ENCODE measurements at places on chromosomes 7 and 10.

- DNase-seq = no peak
These were observed 64.1 kb downstream of the CAV1 start for GRCh38 chr7:116588641-116589594.

DNA sequence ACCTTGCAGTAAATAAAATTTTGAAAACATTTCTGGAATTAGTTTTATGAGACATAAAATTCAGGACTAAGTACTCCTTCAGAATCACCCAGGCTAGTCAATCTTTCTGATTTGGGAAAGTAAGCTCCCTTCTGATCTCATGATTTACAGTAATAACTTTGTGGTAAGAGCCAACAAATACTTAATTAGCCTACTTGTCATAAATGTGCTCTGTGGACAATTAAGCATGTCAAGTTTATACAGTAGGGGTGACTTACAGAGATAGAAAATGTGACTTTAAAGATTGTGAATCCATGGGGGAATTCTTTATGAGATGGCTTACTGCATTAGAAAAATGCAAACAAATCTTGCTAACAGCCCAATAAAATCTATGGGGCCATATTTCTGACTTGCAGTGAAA is 616.9 kb upstream of the GHITM start:
- DNase-seq = no peak

DNA sequence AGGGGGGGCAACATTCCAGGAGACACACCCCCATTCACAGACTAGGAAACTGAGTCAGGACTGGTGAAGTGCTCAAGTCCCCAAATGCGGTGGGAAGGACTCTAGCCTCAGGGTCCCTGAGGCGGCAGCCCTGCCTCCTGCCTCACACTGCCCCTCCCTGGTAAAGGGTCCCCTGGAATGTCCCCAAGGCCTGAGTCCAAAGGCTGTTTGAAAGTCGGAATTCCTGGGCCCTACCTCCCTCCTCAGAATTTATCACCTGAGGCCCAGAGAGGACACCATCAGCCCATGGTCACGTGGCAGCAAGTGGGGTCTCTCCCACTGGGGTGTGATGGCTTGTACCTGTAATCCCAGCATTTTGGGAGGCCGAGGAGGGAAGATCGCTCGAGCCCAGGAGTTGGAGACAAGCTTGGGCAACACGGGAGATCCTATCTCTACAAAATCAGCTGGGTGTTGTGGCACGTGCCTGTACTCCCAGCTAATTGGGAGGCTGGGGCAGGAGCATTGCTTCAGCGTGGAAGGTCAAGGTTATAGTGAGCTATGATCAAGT is 110.3 kb upstream of the TNRC18 start:
- DNase-seq = no peak

DNA sequence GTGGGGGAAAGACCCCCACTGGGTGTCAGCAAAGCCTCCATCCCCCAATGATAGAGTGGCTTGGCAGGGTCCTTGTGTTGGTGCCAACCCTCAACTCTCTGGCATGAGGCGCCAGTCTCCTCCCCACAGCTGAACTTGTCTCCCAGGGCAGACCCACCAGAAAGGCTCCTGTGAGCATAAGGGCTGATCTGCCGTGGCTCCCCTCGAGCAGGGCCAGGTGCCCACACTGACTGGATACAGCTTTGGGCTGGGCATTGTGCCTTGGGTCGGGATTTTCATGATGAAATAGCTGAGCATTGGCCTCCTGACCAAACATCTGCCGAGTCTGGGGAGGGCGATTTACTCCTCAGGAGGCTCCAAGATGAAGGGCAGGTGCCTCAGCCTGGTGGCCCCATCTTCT is 68.1 kb upstream of the NPTX2 start:
- no peak for DNase-seq

GRCh38 chr7:132577206-132578049 is 1.2 kb upstream of the PLXNA4 start:
- no peak for DNase-seq

DNA sequence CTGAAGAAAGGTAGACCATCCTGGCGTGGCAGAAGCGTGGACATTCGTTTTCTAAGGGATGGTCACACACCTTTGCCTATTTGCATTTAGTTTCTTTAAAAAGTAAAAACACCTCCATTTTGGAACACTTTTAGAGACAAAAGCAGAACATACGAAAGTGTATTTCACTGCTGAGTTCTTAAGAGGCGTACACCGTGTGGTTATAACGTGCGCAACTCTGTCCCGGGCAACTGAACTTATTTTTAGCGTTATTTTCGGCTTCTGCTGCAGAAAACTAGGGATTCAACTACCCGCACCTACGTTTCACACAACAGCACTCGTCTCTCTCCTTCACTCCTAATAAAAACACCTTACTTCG is 557 bp upstream of the LSM8 start:
- no peak for DNase-seq

GRCh38 chr7:132877573-132877972 is 204.3 kb downstream of the CHCHD3 start:
- DNase-seq = no peak

GRCh38 chr10:63696205-63696604 is 175.0 kb downstream of the REEP3 start:
- no peak for DNase-seq

DNA sequence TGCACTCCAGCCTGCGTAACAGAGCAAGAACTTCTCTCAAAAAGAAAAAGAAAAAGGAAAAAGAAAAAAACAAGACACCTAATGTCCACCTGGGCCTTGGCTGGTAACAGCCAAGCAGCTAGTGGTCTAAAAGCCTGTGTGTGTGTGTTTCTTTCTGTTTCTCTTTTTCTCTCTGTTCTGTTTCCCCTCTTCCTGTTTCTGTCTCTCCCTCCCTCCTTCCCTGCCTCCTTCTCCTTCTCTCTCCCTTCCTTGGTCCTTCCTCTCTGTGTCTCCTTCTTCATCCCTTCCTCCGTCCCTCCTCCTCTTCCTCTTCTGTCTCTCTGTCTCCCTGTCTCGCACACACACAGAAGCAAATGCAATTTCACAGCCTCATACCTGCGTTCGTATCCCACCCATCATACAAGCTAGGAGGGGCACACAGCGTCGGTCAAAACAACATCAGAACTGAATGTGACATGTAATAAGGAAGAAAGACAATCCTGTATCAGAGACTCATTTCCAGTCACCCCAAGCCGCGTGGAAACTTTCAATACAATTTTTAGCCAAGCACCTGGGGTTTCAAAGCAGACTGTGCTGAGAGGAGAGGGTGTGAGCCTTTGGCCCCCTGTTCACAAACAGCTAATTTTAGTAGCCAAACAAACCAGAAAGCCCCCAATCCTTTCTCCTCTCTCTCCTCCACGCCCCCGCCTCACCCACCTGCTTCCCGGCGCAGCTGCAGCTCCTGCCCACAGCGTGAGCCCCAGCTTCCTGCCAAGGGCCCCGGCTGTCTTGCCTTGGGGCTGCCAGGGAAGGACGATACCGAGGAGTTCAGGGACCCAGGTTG is 50.2 kb upstream of the GNA12 start:
- no peak for DNase-seq

GRCh38 chr7:106092204-106092603 is 19.9 kb downstream of the SYPL1 start:
- no peak for DNase-seq

DNA sequence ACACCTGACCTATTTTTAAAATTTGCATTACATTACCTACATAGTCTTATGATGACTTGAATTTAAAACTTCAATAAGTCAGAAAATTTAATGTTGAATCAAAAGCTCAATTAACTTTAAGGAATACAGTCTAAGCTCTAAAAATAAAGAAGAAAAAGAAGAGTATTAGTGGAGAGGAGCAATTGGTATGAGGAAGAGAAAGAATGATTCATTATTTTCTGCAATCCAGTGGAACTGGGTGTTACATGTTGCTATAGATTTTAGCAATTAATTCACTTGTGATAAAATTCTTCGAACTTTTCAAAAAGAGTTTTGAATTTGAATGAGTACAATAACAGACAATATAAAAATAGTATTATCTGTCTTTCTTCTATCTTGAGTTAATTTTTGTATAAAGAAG is 158.9 kb upstream of the POT1 start:
- DNase-seq = no peak

- DNase-seq = no peak
These were observed 35.8 kb downstream of the CRCP start for GRCh38 chr7:66150471-66150870.

DNA sequence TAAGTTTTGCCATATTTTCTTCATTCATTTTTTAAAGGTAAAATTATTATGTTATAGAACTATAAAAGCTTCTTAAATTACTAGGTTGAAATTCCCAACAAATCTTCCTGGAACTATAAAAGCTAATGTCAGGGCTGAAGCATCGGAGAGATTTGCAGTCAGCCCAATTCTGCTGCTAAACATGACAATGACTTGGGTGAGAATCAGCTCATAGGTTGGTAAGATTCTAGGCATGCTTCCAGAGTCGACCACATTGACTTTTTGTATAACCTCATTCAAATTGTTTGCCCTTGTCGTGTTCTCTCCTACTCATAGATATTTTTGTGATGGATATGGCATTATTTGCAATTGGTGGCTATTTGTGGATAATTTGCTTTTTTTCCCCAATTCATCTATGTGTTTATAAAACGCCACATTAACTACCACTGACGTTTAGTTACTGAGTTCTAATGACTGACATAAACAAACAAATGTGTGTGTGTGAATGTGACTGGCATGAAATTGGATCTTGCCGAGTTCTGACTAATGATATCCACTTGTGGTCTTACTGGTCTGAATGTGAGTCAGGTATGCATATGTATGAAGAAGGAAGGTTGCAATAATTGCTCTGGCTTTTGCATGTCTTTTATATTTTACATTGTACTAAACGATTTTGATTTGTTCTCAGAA is 579.8 kb downstream of the PARD3 start:
- no peak for DNase-seq

- DNase-seq = no peak
These were observed 3.0 kb downstream of the TBX20 start for GRCh38 chr7:35250941-35251340.

DNA sequence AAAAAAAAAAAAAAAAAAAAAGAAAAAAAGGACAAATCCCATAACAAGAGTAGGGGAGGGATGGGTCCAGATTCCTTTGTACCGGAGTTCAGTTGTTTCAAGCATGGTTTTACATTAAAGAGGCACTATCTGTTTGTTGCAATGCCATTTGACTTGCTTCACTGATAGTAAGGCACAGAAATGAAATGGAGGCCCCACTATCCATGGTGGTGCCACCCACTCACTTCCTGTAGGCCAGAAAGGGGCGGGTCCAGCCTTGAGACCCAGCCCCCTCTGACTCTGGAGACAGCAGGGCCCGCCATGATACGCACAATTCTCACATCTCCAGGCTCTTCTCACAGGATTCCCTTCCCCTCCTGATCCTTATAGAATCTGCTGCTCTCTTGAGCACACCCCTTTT is 100.0 kb downstream of the CLEC2L start:
- DNase-seq = no peak

GRCh38 chr10:3756360-3756740 is 28.7 kb downstream of the KLF6 start:
- DNase-seq = no peak

GRCh38 chr10:6208799-6209235 is 6.1 kb downstream of the PFKFB3 start:
- no peak for DNase-seq

DNA sequence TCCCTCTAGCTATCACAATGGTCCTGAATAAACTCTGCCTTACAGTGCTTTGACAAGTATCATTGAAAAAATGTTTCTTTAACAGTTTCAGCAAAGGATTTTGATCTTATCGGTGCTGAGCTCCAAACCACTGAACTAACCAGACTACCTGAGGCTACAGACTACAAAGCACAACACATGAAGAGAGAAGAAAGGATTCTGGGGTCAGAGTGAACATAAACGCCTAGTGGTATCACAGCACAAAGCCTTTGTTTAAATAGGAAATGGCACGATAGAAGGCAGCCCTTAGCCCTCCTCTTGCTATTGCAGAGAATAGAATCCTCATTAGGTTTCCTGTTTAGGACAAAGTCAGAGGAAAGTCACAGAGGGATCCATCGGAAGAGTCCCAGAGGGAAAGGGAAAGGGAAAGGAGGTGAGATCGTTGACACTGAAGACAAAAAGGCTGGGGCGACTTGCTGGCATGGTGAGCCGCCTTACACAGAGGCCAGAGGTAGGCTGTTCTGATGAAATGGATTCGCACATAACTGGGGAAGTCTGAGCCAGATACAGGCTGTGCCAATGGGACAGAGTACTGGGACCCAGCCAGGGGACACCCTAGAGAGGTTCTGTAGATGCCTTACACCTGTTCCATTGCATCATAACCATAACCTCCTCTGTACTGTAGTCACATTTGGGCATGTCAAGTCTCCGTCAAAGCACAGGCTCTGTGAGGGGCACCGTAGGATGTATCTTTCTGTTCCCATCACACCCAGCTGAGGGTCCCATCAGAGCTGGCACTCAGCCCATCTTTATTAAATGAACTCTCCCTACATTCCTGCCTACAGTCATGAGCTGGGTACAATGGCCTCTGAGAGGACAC is 71.5 kb downstream of the XPNPEP1 start:
- DNase-seq = no peak

Data from stimulated activated CD8-positive, alpha-beta memory T cell treated with anti-CD3 and anti-CD28 coated beads, Interleukin-4, amount 100 ng/mL, for 4 hours (primary cell).